Activated CD8-positive, alpha-beta T cell treated with anti-CD3 and anti-CD28 coated beads for 36 hours (primary cell): ENCODE measurements at places on chromosomes 1 and 21. TPM values are rescaled to one million over a fixed set of nuclear protein-coding genes. Genes with fewer than 3 reads are reported as not detected.

DNA sequence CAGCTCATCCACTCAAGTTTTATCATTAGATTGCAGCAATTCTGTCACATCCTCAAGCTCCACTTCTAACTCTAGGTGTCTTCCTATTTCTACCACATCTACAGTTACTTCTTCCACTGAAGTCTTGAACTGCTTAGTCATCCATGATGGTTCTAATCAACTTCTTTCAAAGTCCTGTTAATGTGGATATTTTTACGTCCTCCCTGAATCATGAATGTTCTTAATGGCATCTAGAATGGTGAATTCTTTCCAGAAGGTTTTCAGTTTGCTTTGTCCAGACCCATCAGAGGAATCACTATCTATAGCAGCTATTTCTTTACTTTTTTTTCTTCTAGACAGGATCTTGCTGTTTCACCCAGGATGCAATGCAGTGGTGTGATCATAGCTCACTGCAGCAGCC lies 78.0 kb upstream of the RNPC3 start:
- DNase-seq, result no peak

DNA sequence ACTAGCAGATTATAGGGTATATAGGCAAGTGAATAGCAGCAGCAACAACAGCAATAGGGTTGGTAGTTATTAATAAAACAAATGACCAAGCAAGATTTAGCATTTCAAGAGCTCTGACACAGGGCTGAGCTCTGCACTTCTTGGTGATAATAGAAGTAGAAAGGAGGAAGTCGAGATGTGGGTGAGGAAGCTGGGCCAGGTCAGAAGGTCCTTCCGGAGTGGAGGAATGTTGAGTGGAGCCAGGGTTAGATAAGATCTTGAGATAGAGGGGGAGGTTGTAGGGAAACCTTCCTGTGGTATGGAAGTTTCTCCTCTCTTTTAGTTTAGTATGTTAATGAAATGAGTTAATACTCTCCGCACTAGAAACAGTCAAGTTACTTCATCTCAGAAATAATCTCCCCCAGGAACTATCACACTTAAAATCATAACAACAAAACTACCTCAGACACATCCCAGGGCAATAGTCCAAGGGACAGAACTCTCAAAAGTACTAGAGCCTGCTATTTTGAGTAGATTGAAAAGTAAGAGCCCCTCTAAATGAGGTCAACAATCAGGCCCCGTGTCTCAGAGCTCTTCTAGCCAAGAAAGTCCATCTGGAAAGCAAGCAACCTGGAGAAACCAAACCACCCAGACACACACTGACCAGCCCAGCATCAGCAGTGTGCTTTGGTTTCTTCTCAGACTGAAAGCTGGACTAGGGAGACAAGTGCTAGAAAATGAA lies 45.4 kb upstream of the ATP1B1 start:
- DNase-seq, result no peak

GRCh38 chr1:59333626-59334277 lies 36.9 kb downstream of the FGGY start:
- DNase-seq, result peak; percentile 17

DNA sequence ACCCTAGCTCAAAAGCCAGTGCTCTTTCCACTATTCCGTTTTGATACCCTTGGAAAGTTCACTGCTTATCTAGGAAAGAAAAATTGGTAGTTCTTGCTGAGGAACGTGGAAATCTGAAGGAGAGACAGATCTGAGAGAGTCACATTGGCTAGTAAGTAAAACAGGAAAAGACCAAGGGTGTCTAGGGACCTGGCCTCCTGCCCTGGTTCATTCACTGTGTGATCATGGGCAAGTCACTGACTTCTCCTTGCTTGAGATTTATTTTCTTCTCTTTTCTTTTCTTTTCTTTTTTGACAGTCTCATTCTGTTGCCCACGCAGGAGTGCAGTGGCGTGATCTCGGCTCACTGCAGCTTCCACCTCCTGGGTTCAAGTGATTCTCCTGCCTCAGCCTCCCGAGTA lies 90.8 kb downstream of the NFIA start:
- DNase-seq, result no peak

GRCh38 chr1:197467881-197468280 lies 199.8 kb downstream of the CRB1 start:
- no peak for DNase-seq

DNA sequence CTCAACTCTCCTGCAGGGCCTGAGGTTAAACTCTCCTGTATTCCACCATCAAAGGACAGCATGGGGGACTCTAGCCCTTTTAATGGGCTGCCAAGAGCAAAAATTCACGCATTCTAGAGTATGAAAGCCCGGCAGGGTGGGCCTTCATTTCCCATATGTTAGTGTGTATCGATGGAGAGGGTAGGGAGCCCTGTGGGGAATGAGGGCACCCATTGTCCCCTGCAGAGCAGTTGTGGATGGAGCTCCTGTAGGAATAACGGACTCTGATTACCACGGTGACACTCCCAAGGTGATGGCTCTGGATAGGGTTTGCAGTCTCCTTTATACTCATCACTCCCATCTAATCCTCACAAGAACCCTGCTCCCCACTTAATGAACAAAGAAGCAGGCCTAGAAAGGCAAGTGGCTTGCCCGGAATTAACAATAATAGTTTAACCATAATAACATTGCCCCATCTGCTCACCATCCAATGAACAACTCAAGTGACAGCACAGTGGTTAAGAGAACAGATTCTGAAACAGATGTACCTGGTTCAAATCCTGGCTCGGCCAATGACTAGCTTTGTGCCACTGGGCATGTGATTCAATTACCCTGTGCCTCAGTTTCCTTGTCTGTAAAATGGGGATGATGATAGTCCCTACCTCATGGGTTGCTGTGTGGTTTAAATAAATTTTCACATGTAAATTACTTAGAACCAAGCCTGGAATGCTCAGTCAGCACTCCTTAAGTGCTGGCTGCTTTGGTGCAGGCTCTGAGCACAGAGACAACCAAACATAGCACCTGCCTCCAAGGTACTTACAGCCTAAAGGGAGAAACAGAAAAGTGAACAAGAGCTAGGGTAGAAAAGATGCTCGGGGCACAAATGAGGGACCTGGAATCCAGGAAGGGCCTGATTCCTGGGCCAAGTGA lies 29.0 kb downstream of the HIVEP3 start:
- no peak for DNase-seq

GRCh38 chr1:112251766-112252506 lies 144.1 kb upstream of the CTTNBP2NL start:
- DNase-seq, result no peak

DNA sequence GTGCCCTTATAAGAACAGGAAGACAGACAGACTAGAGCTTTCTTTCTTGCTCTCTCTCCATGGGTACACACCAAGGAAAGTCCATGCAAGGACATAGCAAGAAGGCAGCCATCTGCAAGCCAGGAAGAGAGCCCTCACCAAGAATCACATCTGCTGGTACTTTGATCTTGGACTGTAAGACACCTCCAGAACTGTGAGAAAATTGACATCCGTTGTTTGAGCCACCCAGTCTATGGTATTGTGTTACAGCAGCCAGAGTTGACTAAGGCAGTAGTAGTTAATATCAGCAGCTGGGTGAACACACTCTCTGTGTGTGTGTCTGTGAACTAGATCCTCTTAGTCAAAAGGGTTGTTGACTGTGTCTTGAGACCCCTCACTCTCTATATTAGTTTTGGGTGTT lies 53.8 kb upstream of the PPP2R5A start:
- DNase-seq, result no peak

- DNase-seq, result no peak
These were observed 69.5 kb downstream of the SERINC2 start for GRCh38 chr1:31482482-31483011.

DNA sequence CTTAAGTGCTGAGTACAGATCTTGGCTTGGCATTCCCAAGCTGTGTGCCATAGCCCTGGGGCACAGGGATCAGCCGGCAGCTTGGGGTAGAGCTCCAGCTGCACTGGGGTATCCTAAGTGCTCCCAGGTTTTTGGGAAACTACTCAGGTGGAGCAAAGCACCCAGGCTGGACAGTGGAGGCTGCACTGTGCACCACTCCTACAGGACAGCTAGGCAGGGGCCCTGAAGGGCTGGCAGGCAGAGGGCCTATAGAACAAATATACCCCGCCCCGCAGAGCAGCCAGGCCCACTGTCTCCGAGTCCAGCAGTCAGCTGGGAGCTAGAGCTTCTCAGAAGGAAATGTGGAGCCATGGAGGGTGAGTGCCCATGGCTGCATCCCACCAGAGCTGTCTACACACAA lies 691.7 kb upstream of the ADGRL2 start:
- no peak for DNase-seq

DNA sequence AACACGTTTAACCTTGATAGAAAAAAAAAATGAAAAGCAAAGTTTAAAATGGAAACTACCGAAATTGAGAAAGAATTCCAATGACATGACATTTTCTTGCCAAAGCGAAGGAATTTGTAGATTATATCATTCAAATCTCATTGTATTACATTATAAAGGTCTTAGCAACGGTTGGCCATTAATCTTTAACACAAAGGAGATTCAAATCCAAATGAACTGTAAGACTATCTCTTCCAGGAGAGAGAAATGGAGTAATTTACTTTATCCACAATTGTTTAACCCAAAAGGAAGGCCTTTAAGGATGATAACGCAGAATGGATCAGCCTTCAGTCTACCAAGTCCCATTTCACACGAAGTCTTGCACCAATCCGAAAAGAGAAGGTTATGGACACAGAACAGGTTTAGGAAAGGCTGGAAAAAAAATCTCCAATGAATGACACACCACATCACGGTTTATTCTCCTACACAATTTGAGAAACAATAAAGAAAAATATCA lies 1.5 kb downstream of the ENAH start:
- DNase-seq, result no peak

DNA sequence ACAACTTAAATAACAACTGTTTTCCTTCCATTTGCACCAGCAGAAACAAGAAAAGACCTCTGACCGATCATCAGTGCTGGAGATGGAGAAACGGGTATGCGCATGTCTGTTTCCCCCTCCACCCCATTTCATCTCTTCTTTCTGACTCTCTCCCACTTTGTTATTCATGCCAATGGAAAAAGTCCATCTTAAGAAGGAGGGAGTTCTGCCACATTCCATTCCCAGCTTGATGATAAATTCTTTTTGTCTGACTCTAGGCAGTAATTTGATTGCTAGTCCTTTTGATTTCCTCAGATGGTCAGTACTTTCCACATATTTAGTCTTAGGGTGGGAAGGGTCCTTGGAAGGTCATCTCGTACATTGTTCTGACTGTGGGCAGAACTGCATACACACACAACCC lies 142.5 kb downstream of the SYT2 start:
- DNase-seq, result no peak

DNA sequence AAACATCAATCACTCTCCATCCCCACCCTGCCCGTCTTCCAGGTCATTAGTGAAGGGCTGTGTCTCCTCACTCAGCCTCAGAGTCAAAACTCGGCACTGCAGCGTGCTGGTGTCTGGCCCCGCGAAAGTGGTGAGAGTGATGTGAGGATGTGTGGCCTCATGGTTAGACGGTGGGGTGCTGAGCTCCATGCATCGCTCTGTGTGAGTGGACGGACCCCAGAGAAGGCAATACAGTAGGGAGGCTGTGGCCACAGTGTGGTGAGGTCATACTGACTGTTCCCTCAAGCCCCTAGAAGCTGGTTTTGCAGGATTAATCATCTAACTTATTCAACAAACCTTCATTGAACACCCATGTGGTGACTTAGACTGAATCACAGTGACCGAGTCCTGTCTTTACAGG lies 329.9 kb upstream of the AJAP1 start:
- DNase-seq, result no peak

DNA sequence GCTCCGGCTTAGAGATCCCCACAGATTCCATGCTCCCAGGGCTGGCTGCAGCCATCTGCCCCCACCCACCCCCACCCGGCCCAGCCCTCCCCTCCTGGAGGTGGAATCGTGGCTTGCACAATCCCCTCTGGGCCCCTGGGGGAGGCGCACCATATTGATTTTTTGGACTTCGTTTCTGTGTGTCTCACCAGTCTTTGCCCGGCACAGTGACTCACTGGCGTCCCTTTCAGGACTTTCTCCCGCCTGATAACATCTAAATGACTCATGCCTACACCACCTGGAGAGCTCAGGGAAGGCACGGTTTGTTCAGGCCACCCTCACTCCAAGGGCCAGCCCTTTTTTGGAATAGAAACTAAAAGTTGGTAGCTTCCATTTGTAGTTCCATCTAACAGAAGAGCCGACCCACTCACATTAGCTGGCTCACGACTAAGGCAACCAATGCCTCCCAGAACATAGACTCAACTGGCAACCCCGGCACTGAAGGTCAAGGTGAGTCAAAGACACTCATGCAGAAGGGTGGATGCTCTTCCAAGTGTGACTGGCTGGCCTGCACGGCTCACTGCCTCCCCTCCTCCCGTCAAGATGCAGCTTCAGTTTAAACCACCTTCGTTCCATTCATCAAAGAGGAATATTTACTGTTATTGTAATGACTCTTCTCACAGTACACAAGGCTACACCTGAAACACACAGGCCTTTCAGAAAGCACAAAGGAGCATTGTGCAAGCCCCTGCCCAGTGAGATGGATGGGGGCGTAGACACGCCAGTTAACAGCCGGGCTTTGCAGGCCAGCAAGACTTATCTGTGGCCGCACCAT lies 18.1 kb upstream of the ETS2 start:
- peak; percentile 19 for DNase-seq

DNA sequence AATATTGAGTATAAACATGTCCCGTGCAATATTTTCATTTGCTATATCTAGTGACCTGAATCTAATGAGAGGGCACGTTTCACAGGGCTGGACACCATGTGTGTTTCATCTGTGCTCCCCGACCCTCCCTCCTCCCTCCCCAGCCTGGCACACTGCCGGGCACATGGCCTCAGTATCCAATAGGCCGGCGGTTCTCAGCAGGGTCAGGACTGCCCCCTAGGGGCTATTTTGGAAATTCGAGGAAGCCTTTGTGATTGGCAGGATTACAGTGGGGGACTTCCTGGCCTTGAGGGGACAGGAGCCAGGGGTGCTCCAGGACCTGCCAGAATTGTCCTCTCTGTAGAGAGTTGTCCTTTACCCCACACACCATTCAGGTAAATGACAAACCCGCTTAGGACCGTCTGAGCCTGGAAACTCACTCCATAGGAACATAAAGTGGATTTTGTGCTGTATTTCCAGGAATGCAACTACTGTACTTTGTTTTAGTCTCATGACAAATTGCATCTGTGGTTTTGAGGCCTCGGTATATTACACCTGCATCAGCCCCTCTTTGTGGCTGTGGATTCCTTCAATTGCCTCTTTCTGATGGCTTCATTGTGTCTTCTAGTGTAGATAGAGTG lies 109.5 kb upstream of the SIM2 start:
- DNase-seq, result peak; percentile 56

DNA sequence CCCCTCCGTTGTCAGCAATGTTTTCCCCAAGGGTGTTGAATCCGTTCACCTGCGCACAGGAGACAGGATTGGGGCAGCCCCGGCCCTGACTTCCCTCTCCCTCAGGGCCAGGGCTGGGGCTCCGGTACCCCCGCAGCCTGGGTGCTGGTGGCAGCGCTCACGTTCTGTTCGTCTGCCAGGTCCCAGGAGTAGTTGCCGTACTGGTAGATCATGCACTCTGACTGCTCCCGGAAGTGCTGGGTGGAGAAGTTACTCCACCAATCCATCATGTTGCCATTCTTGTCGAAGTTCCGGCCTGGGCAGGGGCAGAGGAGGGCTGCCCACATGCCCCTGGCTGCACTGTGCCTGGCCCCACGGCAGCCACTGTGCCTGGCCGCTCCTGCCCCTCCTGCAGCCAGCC lies 6.1 kb downstream of the PRXL2B start:
- peak; percentile 17 for DNase-seq

The PROK1 gene
- total RNA-seq, result not detected

The AGPAT3 gene
- 59.3 TPM for total RNA-seq

The KIAA0040 gene
- total RNA-seq, result 20.8 TPM

The ARHGAP29 gene
- not detected for total RNA-seq

The ELF3 gene
- 0.25 TPM for total RNA-seq

The C1orf52 gene
- 35.7 TPM for total RNA-seq

The NOTCH2 gene
- total RNA-seq, result 41.3 TPM

The PDIK1L gene
- 11.7 TPM for total RNA-seq

The LCE3E gene
- not detected for total RNA-seq
